ENCODE measurements at places on chromosomes 13 and 19.

GRCh38 chr13:48234566-48235340, 1.7 kb downstream of the ITM2B start:
- DNase-seq = no peak

DNA sequence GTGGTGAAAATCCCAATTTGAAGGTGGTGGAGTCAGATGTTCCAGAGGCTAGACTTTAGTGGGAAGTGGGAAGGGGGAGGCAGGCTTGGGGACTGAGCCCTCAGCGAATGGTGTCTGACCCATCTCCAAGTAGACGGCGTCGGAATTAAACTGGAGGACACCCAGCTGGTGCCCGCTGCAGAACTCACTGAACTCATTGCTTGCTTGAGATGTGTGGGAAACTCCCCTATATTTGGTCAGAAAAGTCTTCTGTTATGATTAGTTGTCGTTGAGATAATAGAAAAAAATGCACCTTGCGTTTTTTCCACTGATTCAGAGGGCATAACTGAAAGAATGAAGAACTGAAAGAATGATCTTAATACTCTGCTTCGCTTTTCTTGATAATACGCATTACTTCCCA, 871 bp upstream of the ZNF583 start:
- no peak for DNase-seq

- DNase-seq = no peak
These were observed 108.9 kb downstream of the DNAJC15 start for GRCh38 chr13:43132257-43132656.

DNA sequence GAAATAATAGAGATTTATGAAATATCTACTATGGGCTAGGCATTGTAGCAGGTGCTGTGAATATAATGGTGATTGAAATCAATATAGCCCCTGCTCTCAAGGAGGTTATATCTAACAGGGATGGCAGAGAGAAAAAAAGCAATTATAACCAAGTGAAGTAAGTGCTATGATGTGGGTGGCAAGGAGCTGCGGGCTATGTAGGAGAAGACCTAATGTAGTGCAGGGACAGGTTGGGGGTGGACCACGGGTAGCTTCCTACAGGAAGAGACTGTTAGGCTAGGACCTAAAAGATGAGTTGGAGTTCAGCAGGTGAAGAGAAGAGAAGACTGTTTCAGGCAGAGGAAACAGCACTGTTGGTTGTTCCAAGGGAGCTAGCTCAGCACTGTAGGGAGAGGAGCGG, 311.0 kb downstream of the KCNRG start:
- no peak for DNase-seq

DNA sequence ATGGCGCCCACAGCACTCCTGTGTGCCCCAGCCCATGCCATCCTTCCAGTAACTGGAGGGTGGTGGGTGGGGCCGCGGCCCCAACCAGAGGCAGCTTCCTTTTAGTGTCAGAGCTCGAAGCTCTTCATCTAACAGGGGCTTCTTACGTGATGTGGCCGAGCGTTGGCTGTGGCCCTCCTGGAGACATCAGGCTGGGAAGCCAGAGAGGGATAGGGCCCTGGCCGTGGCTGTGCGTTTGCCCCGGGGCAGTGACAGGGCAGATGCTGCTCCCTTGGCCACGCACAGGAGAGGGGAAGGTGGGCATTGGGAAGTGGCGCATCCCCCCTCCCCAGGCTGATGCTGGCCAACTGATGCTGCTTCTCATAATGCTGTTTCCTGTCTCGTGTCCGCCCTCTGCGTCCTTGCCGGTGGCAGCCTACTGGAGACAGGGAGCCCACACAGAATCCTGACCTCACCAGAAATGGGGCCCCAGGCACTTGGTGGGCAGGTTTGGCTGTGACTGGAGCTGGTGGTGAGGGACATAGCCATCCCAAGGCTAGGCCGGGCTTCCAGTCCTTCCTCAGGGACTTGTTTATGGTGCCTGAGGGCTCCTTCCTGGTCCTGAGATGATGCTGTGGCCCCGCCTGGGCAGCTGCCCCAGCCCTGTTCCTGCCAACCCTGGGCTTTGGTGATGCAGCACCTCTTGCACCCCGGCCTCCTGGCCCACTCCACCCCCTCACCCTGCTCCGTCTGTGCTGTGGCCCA, 34.3 kb downstream of the ATP4B start:
- DNase-seq = no peak

DNA sequence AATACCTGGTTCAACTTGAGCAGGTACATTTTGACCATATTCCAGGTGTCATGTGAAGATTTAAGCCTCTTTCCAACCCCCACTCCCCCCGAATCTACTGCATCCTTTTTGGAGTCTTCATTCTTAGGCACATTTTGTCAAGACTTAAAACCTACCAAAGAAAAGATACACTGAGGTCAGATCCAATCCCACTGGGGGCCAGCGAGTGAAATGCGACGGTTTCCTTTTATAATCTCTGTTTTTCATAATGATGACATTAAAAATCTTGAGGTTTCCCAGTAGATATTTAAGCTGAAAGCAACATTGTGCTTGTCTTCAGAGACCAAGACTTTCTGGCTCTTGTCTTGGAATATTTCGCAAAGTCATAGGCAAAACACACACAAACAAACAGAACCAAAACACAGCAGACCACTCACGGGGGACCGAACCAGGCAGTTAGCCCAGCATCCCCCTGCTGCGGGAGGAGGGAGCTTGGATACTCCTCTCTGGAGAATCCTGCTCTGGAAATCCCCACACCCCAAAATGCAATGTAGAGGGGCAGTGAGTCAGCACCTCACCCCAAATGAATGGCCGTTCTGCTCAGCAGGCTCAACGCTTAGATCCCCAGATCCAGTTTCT, 506 bp upstream of the GAS6 start:
- DNase-seq = no peak

- DNase-seq = no peak
These were observed 6.6 kb upstream of the ESD start for GRCh38 chr13:46803586-46803985.

DNA sequence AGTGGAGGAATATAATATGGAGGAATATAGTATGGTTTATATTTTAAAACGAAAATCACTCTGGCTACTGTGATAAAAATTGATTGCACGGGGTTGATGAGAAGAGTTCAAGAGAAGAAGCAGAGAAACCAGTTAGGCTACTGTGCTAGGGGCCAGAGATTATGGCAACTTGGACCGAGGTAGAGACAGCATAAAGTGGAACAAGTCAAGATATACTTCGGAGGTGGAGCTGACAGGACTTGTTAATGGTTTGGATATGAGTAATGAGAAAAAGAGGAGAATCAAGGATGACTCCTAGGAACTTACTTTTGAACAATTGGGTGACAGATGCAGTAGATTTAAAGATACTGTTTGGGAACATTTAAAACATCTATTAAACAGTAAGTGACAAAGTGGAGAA, 6.6 kb upstream of the WDFY2 start:
- no peak for DNase-seq
